ENCODE measurements at places on chromosomes 6 and 20.

DNA sequence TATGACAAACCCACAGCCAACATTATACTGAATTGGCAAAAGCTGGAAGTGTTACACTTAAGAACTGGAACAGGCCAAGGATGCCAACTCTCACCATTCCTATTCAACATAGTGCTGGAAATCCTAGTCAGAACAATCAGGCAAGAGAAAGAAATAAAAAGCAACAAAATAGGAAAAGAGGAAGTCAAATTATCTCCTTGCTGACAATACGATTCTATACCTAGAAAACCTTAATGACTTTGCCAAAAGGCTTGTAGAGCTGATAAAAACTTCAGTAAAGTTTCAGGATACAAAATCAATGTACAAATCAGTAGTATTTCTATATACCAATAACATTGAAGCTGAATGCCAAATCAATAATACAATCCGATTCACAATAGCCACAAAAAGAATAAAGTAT is 32.4 kb downstream of the OR5V1 start:
- no peak for DNase-seq

DNA sequence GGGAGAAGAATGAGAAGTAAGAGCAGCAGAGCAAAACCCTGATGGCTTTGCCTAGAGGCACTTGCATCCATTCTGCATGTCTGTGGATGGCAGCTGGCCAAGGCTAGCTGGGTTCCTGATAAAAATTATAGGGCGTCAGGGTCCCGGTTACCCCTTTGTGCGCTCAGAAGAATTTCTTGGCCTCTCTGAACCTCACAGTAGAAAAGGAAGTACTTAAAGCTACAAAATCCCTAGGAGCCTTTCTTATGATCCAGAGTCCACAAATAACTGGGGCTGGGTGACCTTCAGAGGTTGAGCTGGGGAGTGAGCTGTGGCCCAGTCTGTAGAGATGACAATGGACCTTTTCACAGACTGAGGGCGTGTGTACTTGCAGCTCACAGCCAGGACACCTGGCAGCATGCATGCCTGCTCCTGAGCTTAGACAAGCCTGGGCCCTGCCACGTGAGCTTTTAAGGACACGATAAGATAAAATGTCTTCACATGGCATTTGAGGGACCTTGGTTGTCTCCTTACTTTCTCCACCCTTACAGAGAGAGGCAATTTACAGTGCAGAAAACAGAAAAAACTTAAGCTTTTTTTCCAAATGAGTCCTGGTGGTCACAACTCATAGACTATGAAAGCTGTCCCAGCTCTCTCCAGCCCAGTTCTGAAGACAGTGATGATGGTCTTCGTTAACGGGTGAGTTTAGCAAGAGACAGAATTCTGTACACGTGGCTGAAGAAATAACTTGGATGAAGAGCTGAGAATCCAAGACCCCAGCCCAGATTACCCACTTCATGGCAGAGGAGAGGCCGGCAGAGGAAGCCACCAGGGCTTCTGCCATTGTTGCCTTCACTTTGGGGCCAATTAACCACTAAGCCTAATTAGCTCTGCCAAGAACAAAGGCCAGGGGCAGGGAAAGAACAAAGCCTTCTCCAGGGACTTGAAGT is 50.3 kb downstream of the FOXA2 start:
- DNase-seq, result no peak

DNA sequence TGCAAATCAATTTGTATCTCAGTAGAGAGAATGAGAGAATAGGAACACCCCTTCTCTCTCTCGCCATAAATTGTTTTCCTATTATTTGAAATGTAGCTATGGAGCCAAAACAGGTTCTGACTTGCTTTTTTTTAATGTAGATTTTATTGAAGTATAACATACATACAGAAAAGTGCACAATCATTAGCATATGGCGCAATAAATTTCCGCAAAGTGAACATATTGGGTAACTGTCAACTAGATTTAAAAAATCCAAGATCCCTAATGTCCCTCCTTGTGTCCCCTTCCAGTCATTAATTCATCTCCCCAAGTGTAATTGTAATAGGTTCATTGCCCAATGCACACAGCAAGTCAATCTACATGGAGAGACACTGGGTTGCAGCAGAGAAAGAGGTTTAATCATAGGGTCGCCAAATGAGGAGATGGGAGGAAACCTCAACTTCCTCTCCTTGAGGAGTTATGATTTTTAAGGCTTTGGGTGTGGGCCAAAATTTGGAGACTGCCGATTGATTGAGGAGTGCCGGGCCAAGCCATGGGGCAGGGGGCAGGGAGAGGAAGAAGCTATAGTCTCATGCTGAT is 43.3 kb upstream of the TGM3 start:
- no peak for DNase-seq

- DNase-seq, result no peak
These were observed 215.1 kb downstream of the TBXT start for GRCh38 chr6:165952514-165952913.

DNA sequence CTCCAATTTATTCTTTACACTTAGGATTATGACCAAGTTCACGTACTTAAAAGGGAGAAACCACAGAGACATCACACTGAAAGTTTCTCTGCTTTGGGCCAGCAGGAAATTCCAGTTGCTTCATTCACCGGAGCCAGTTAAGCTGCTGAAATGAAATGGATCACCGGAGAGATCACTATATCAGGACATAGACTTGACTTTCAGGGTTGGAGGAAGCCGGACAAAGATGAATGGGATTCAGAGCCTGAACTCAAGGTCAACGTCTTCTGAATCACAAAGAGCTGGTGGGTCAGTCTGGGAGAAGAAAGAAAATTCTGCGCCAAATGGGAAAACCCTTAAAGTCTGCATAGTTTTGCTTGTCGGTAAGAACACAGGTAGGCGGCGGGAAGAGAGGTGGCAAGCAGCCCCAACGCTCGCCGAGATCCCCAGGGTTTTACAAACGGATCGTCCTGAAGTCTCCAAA is 81.9 kb upstream of the CCDC28A start:
- DNase-seq, result no peak

DNA sequence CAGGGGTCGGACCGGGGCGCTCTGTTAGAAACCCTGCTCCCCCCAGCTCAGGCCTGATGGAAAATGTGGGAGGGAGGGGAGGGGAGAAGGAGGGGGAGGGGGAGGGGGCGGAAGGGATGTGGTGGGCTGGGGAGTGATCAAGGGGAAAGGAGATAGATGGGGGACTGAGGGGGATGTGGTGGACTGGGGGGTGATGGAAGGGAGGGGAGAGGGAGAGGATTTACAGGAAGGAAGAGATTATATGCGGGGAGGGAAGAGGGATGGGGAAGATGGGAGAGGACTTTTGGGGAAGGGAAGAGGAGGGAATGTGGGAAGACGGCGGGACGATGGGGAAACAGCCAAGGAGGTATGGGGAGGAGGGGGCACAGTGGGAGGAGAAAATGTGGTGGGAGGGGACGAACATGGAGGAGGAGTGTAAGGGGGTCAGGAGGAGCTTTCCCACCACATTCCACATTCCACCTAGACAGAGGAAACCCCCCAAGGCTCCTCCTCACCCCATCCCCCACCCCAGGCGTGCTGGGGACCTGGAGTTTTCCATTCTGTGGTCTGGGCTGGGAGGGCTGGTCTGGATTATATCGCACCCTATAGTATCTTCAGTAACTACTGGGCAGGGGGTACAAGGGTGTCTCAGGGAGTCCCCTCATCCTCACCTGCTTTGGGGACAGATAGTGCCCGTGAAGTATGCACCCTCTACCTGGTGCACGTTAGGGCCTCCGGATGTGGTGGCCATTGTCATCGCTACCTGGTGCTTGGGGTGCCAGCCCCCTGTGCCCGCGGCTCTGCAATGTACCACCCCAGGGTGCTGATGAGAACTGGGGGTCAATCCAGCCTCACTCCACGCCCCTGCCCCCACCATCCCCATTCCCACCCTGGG is 578 bp upstream of the PTGIS start:
- DNase-seq, result no peak

- DNase-seq, result no peak
These were observed 45.6 kb downstream of the ADGRF5 start for GRCh38 chr6:46876126-46876525.

DNA sequence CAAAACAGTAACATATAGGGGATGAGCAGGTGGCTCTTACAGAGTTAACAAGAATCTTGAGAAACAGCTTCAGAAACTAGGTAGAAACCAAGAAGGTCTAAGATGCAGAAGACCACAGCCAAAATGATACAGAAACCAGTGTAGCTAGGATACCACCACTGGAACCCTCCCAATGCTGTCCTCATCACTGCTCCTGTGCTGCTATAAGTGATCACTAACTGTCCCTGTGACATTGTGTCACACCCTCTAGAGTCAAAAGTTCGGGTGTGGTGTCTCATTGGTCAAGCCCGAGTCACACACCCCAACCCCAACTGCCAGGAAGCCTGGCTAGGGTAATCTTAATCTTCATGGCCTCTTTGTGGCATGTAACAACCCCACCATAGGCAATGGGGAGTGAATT is 153.1 kb downstream of the RCAN2 start:
- no peak for DNase-seq

GRCh38 chr6:151372164-151372563 is 19.2 kb downstream of the ZBTB2 start:
- DNase-seq, result no peak

DNA sequence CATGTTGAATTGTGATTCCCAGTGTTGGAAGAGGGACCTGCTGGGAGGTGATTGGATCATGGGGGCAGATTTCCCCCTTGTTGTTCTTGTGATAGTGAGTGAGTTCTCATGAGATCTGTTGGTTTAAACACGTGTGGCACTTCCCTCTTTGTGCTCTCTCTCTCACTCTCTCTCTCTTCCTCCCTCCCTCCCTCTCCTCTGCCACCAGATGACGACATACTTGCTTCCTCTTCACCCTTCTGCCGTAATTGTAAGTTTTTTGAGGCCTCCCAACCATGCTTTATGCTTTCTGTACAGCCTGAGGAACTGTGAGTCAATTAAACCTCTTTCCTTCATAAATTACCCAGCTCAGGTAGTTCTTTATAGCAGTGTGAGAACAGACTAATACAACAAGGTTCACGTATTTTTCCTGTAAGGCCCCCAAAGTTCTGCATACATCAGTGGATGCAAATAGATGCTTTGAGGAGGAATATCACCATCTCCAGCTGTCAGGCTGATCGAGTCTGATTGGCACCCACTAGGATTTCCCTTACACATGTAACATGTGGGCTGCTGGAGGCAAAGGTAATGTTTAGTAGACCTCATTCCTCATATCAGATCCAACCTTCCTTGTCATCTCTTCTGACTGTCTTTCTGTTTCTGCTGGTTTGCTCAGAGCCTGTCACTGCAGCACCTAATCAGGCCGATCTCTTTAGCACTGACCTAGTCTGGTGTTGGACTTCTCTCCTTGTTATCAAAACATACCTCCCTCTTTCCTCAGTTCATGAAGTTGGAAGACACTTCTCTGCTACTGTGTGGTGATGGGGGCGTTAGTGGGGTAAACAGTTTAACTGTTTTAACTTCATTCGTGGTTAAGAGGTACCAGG is 54.3 kb upstream of the BACH2 start:
- DNase-seq, result no peak

DNA sequence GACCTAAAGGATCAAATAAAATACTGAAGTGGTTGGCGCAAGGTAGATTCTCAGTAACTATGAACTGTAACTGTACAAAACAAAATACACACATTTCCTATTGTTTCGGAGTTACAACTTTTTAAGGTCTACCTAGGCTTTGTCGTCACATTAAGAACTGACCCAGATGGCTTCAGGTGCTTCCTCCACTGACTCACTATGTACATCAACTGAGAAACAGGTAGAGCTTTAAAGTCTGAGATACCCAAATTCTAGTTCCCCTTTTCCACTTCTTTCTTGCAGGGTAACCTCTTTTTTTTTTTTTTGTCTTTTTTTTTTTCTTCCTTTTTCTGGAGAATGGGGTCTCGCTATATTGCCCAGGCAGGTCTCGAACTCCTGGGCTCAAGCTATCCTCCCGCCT is 5.5 kb downstream of the SNRPB start:
- DNase-seq, result no peak

- no peak for DNase-seq
These were observed 28.8 kb upstream of the MYLK2 start for GRCh38 chr20:31790401-31790800.

DNA sequence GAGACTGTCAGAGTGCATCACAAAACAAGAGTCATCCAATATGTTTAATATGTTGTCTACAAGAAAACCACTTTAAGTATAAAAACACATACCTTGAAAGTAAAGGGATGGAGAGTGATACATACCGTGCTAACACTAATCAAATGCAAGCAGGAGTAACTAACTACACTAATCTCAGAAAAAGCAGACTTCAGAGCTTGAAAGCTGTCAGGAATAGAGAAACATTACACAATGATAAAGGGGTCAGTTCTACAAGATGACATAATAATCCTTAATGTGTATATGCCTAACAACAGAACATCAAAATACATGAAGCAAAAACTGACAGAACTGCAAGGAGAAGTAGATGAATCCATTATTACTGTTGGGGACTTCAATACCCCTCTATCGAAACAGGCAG is 59.7 kb upstream of the SMIM29 start:
- DNase-seq, result no peak

DNA sequence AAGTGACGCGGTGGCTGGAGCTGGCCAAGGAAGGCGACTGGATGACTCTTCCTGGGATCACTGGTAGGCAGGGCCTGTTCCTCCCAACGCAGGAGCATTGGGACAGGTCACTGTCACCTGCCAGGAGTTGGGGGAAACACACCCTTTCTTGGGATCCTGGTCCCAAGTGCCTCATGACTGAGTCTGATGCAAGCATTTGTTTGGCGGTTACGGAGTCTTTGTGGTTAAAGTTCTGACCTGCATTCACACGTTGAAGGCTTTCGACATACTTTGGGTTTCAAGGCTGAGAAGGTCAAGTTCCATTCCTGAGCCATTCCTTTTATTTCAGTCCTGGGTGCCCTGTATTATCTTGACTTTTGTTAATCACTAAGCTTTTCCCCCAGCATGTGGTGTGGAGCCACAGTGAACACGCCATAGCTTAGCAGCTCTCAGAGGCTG is 6.0 kb downstream of the PNLDC1 start:
- peak; percentile 4 for DNase-seq

DNA sequence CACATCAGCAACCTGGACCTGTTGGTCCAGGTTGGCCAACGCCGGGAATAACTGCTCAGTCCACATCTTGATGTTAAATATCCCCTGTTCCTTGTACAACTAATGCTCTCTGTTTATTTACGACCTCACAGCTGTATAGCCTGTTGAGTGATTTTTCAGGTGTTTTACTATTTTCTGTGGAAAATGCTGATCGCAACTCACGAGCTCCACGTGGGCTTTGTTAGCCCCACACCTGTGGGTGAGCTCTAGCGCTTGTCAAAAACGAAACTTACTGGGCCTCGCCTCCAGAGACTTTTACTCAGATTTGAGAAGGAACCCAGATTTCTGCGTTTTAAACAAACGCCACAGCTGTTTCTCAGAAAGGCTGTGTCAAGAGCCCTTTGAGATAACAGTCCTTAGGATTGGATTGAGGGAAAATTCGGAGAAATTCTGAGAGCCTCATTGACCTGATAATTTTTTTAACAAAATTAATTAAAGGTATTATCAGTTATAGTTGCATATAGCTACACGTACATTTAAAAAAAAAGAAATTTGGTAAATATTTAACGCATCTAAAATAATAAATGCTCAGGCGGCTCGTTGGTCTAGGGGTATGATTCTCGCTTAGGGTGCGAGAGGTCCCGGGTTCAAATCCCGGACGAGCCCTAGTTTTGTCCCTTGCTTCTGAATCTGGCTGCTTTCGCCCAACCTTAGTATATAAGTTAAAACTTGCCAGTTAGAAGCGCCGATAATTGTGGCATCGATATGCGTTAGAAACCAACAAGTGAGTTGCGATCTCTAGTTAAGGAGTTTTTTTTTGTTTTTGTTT is 16.7 kb downstream of the HMGN4 start:
- no peak for DNase-seq

GRCh38 chr6:133587546-133588160 is 301.3 kb upstream of the TCF21 start:
- no peak for DNase-seq

GRCh38 chr20:39277185-39277584 is 315.0 kb downstream of the DHX35 start:
- DNase-seq, result no peak

GRCh38 chr6:168939041-168939440 is 314.6 kb downstream of the THBS2 start:
- no peak for DNase-seq

Data from GM10248 (cell line).